ENCODE measurements at places on chromosomes 2 and 18. TPM values are rescaled to one million over a fixed set of nuclear protein-coding genes. Genes with fewer than 3 reads are reported as not detected.

- no peaks in the 10 kb centered on the region for H3K36me3 ChIP-seq
- no peak overlapping the region for H3K27ac ChIP-seq
- H3K27me3 ChIP-seq = no peaks in the 10 kb centered on the region
Measured at GRCh38 chr2:37564356-37564755, 107.1 kb downstream of the CDC42EP3 start.

RGPD3 gene
- total RNA-seq = not detected

DNA sequence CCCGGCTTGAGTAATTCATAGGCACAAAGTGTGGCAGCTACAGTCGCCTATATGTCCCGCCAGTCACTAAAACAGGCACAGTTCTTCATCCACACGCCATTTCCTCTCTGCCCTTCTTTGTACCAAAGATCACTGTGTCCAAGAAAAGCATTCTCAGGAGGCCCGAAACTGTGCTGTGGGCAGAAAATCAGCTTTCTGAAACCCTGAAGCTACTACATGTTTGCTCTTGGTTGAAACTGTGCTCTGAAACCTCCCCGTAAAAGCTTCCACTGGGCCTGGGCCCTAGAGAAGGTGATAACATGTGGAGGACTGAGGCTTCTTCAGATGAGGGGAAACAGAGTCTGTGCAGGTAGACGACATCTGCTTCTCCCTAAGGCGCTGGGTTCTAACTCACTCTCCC, 75.6 kb upstream of the ID2 start:
- H3K36me3 ChIP-seq = no peaks in the 10 kb centered on the region
- no peak overlapping the region for H3K4me3 ChIP-seq
- no peak for DNase-seq

GRCh38 chr2:220894069-220894468, 678.0 kb downstream of the EPHA4 start:
- no peaks in the 10 kb centered on the region for H3K36me3 ChIP-seq
- H3K4me1 ChIP-seq = no peaks in the 10 kb centered on the region
- H3K4me3 ChIP-seq = no peak overlapping the region
- no peak overlapping the region for H3K27ac ChIP-seq
- DNase-seq = no peak

TMEM169 gene
- 0.58 TPM for total RNA-seq

- peaks cover 29% of the 10 kb centered on the region for H3K4me1 ChIP-seq
- no peaks in the 10 kb centered on the region for H3K27me3 ChIP-seq
Measured at GRCh38 chr2:101792208-101792607, 94.7 kb downstream of the MAP4K4 start.

- H3K36me3 ChIP-seq = no peaks in the 10 kb centered on the region
- no peak overlapping the region for H3K4me3 ChIP-seq
- H3K27me3 ChIP-seq = peaks cover 96% of the 10 kb centered on the region
- DNase-seq = no peak
- no peaks in the 10 kb centered on the region for H3K4me1 ChIP-seq
- H3K27ac ChIP-seq = no peak overlapping the region
Measured at GRCh38 chr18:13448335-13448795, 229.8 kb downstream of the LDLRAD4 start.

- DNase-seq = no peak
- no peaks in the 10 kb centered on the region for H3K4me1 ChIP-seq
- H3K27ac ChIP-seq = no peak overlapping the region
- H3K36me3 ChIP-seq = peaks cover 21% of the 10 kb centered on the region
- no peaks in the 10 kb centered on the region for H3K27me3 ChIP-seq
Measured at GRCh38 chr2:233439191-233439590, 84.9 kb downstream of the DGKD start.

DNA sequence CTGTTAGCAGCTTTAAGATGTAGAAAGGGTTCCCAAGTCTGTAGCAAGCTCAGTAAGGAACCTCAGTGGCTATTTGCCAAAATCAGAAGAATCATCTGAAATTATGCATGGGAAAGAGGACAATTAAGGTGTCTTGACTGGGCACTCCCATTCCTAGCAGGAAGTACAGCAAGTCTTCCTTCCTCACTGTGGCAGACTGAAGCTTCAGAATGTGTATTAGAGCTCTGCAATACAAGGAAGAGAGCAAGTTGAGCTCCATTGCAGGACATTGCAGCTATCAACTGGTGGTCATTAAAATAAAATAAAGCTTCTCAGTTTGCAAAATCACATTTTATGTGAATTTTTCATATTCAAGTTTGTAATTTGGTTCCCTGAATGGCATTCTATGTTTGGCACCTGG, 200.5 kb upstream of the CHAC2 start:
- no peaks in the 10 kb centered on the region for H3K27me3 ChIP-seq
- DNase-seq = no peak
- H3K36me3 ChIP-seq = no peaks in the 10 kb centered on the region
- no peak overlapping the region for H3K27ac ChIP-seq
